Stimulated activated CD8-positive, alpha-beta memory T cell treated with anti-CD3 and anti-CD28 coated beads, Interleukin-4, amount 100 ng/mL, for 48 hours (primary cell): ENCODE measurements at places on chromosomes 4 and X.

DNA sequence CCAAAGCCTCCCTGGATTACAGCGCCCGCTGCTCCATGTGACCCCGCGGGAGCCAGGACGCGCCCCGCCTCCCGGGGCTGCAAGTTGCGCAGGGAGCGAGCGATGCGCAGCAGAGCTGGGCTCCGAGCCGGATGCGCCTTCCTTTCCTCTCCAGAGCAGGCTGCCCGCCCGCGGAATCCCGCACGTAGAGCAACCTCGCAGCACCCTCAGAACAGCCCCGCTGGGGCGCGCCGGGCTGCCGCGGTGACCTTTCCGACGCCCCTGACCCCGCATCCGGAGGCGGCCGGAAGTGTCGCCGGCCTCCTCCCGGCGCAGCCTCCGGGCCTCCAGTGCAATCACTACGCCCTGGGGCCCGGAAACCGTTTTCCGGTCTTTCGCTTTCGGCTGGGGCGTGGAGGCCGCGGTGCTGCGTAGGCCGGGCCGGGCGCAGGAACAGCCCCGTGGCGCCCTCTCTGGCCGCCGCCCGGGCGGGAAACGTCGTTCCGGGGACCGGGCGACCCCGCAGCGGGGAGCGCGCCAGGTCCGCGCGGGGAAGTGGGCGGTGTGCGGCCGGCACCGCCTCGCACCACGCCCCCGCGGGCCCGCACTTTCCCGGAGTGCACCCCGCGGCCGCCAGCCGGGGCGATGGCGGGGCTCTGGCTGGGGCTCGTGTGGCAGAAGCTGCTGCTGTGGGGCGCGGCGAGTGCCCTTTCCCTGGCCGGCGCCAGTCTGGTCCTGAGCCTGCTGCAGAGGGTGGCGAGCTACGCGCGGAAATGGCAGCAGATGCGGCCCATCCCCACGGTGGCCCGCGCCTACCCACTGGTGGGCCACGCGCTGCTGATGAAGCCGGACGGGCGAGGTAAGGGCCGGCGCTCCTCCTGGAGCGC is at the start of gene CYP4V2:
CYP4V2 (plus strand) TSS at position 368 of the 866 bp plus-strand sequence; CDS start at position 625, 257 bp downstream.
- DNase-seq: peak; percentile 88

DNA sequence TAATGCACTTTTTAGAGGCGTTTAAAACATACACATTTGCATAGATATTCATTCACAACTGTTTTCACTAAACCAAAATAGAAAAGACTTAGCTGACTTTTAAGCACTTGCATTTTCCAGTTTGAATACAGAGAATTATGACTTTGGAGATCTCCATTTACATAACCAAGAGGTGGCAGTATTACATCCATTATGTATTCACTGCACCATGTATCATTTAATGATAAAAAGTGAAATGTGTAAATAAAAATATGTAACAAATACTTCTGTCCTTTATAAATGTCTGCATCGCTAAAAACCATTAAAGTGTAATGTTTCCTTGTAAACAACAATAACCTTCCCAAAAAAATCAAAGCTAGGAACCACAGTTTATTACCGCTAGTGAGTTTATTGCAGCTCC is 413.2 kb downstream of the FGF13 start:
- DNase-seq: no peak

DNA sequence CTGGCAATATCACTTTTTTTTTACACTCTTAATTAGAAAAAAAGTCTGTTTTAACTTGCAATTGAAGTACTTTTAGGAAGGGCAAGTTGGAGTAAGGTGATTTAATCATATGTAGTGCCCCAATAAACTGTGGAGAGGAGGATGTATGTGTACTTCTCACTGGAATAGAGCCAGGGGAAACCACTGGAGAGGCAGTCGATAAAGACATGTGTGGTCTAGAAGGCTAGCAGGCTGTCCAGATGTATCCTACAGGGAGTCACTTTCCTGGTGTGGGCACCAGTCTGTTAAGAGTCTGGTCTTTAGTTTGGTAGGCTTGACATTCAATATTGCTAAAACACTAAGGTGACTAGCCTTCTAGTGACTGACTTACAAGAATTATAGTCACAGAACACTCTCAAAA is 9.6 kb upstream of the SGMS2 start:
- no peak for DNase-seq

- DNase-seq: peak; percentile 27
Observed at GRCh38 chr4:35970366-35970960, 273.9 kb downstream of the ARAP2 start.

GRCh38 chr4:33316033-33316432 is 2595.9 kb downstream of the PCDH7 start:
- no peak for DNase-seq

DNA sequence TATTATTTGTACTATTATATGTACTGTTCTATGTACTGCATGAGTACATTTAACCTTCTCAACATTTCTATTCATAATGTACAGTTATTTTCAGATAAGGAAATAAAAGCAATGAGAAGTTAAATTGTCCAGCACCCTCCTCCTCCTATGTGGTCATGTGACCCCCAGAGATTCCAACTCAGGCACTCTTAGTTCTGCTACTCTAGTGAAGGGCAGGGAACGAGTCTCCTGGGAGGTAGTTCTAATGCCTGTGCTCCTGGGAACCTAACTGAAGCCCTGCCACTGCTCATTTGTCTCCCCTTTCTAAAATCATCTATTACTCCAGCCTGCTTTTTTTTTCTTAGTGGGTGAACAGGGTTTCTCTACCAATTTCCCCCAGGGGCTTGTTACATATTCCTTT is 105.9 kb upstream of the GPRIN3 start:
- no peak for DNase-seq

DNA sequence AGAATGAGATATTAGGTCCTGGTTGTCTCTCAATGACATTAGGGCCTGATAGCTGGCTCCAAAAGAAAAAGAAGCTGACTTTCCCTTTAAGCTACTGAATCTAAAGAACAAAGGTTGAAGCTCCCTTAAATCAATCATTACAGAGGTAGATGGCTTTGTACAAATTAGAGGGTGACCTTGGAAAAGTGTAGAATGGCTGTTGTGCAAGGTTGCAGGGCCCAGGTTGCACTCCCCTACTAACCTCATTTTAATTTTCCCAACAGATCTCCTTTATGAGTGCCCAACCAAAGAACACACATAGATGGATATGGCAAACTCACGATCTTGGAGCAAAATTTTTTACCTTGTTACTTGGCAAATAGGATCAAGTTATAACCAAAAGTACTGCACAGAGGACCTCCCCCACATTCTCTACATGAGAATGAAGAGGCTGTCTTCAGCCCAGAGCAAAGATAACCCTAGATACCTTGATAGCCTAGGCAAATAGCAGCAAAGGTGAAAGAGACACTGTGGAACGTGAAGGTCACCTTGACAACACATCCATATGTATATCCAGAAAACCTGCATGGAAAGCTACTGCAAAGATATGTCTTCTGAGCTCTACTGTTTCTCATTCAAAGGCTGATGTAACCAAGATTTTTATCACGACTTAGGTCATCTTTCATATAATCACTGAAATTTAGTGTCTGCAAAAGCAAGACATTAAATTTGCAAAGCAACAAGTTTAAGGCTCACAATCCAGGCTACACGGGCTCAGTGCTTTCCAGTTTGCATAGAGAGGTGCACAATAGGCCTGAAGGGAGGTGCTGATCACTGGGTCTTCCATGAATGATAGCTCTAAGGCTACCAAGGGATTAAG is 23.0 kb downstream of the KLB start:
- DNase-seq: no peak

- no peak for DNase-seq
Observed at GRCh38 chr4:153728151-153728550, 31.7 kb downstream of the RNF175 start.

GRCh38 chr4:140213749-140214148 is 59.8 kb upstream of the MAML3 start:
- no peak for DNase-seq

DNA sequence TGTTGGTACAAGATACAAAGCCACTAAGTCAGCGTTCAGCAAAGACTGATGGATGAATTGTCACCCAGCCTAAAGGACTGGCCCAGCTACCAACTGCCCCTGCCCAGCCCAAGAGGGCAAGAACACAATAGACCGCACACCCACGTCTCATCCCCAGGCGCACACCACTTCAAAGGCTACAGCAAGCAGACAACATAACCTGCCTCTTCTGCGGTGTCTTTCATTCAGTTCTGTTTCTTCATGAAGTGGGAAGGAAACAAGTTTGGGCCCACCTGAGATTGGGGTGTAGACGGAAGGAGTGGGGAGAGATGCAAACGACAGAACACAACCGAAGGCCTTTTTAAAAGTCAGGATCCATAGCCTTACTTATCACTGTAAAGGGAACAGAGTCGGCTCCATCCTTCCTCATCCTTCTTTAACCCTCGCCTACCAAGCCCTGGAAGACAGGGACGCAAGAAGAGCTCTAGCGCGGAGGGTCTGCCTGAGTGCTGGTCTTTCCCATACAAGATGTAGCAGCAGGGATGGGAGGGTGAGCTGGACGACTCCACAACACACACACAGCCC is 691 bp downstream of the SCARB2 start:
- peak; percentile 49 for DNase-seq

- no peak for DNase-seq
Observed at GRCh38 chr4:55444827-55445226, 49.1 kb downstream of the TMEM165 start.

DNA sequence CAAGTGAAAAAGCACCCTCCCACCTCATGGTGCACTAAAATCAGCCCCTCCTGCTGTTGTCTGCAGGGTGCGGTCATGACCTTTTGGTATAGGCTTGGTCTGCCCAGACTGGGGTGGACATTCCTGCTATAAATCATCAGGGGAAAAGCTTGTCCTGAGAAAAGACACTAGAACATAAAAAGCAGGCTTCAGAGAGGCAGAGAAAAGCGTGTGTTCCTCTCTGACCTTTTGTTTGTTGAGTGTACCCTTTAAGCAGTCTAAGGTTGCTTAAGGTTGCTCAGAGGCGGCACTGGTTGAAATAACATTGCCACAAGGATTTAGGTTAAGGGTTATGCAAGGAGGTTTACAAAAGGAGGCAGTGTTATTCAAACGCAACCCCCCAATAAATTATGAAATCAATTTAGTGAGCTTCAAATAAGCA is 43.5 kb downstream of the CCDC158 start:
- no peak for DNase-seq

DNA sequence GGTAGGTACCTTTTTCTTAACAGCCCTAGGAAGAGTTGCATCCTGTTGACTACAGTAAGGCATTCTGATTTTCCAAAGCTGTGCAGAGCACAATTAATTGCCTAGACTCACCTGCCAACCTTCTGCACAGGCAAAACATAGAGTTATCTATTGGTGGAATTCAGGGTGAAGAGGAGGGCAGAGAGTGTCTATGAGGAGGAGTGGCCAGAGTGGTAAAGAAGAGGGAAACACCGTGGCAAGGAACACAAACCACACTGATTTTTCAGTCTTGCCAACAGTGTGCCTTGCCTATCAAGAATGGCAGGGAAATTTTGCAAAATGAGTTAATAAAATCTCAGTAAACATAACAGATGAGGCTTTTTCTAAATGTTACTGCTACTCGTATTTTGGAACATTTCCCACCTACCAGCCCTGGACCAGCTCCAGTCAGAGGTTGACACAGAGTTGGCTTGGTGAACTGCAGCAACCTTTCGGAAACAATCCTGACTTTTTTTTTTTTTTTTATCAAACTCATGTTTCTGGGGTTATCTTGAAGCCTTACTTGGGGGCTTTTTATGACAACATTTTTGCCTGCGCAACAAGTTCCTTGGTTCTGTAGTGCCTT is 67.9 kb upstream of the CAPN6 start:
- DNase-seq: no peak
